ENCODE measurements at places on chromosomes 13 and 19.

DNA sequence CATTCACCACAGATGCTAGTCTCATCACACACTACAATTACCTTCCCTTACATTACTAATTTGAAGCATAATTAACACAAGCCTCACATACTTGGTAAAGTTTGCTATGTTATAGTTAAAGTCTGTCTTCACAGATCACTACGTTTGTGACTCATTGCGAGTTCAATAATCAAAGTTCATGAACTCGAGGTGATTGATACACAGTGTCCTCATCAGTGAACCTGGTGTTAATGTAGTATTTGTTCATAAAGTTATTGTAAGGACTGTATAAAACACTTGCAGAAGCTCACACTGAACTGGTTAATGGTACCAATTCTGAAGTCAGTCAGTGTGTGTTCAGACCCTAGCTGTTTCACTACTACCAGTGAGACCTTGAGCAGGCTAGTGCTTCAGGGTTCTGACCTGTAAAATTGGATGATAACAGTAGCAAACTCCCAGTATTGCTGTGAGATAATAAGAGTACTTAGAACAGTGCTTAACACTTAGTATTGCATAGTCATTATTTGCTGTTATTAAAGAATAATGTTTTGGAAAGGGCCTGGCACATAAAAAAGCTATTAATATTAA, 313.3 kb downstream of the LIG4 start:
- no peak for DNase-seq

DNA sequence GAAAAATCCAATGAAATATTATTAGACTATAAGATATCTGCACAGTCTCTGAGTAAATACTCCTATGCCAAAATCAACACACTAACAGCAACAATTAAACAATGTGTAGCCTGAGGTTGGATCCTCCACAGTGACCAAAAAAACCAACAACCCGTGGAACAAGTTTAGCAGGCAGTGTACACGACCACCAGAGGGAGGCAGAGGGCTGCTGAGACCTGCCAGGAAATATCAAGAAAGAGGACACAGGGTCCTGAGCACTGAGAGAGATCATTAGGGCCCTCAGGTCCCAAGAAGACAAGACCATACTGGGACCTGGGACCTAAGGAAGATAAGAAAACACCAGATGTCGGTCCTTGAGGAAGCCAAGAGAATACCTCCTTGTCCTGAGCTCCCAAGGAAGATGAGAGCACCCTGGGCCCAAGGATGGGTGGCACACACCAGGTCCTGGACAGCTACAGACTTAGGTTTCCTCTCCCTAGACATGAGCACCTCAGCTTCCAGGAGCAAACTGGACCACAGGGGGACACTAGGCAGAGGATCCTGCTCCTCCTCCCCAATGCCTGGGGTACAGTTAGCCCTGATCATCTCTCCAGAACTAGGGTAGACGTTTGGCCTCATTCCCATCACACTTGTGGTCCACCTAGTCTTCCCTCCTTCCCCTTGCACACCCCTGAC, 822 bp upstream of the ZNF274 start:
- DNase-seq = no peak

DNA sequence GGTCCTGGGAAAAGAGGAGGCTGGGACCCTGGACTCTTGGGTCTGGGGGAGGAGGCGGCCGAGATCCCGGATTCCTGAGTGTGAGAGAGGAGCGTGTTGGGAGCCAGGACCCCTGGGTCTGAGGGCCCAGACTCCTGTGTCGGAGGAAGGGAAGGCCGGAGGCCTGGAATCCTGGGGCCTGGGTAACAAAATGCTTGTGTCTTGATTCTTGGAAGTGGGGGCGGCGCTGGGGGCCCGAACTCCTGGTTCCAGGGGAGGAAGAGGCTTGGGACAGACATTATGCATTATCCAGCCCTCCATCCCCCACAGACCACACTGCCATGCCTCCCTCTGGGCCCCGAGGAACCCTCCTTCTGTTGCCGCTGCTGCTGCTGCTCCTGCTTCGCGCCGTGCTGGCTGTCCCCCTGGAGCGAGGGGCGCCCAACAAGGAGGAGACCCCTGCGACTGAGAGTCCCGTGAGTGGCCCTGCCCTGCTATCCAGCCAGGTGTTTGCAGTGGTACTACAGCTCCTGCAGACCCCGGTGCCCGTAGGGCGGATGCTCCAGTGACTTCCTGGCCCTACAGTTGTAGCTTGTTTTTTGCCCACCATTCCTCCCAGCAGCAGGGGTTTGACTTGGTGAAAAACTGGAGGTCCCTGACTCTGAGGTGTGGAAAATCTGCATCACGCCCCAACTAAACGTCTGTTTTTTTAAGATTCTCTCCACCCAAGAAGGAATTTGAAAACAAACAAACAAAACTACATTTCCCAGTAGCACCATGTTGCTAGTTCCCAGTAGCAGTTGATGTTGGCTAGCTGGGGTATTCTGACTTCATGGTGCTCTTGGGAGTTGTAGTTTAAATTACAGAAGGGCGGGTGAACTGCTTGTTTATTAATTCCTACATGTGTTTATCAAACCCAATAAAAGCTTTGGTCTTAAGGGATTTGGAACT, 630 bp downstream of the NUCB1 start:
- no peak for DNase-seq

DNA sequence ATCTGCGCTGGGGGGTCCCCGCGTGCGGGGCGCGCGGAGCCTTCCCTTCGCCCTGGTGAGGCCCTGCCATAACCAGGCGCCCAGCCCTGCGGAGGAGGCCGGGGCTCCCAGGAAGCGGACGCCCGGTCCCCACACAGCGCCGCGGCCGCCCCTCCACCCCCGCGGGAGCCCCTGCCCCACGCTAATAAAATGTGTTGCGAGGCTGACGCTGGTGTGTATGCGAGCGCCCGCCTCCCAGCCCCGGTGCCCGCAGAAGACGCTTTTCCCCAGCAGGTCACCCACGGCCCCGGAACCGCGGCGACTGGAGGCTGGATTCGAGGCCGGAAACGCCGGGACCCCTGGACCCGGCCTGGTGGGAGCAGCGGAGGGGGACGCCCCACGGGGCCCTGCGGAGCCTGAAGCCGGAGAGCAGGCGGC, 12.1 kb upstream of the CDC34 start:
- DNase-seq = no peak

- DNase-seq = no peak
Observed at GRCh38 chr19:42389899-42390298, at the start of gene CNFN. TSS of gene CNFN (minus strand) at chr19:42390297. CDS start at chr19:42389037, 1,260 bp downstream.

- no peak for DNase-seq
Observed at GRCh38 chr13:87792878-87793277, 121.7 kb downstream of the SLITRK5 start.

- DNase-seq = no peak
Observed at GRCh38 chr19:3831601-3832000, 37.2 kb downstream of the ZFR2 start.

DNA sequence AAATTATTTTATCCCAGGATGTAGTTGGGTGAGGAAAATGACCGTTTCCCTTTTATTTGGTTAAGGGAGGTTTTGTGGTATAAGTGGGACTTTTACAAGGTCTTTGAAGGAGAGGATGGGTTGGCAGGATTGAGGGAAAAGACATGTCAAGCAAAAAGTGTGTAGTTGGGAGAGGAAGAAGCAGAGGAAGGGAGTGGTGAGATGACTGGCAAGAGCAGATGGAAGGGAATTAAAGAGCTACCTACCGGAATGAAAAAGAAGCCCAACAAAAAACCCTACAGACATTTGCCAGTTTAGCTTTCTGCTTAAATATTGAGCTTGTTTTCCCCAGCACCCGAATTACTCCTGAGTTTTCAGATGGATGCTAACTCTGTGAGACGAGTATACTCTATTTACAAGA, 19.6 kb downstream of the FRY start:
- no peak for DNase-seq

- DNase-seq = no peak
Observed at GRCh38 chr19:9835507-9835949, 410 bp downstream of the PIN1 start.

GRCh38 chr13:105220063-105220462, 1315.4 kb downstream of the EFNB2 start:
- no peak for DNase-seq

- no peak for DNase-seq
Observed at GRCh38 chr19:16834747-16835146, 5.5 kb downstream of the SIN3B start.

GRCh38 chr19:32599736-32600157, 18.8 kb downstream of the PDCD5 start:
- DNase-seq = no peak
